Activated naive CD8-positive, alpha-beta T cell treated with anti-CD3 and anti-CD28 coated beads, Interleukin-2, amount 50 U/mL, for 24 hours (primary cell): ENCODE measurements at places on chromosomes 7 and 10.
A peak's percentile ranks its signal among the peaks of the same experiment; 100 is the strongest.

GRCh38 chr10:56258378-56258777 is 102.7 kb downstream of the ZWINT start:
- H3K4me3 ChIP-seq, result no peak overlapping the region
- H3K27me3 ChIP-seq, result no peaks in the 10 kb centered on the region
- no peaks in the 10 kb centered on the region for H3K36me3 ChIP-seq
- H3K27ac ChIP-seq, result no peak overlapping the region
- no peaks in the 10 kb centered on the region for H3K4me1 ChIP-seq
- DNase-seq, result no peak

DNA sequence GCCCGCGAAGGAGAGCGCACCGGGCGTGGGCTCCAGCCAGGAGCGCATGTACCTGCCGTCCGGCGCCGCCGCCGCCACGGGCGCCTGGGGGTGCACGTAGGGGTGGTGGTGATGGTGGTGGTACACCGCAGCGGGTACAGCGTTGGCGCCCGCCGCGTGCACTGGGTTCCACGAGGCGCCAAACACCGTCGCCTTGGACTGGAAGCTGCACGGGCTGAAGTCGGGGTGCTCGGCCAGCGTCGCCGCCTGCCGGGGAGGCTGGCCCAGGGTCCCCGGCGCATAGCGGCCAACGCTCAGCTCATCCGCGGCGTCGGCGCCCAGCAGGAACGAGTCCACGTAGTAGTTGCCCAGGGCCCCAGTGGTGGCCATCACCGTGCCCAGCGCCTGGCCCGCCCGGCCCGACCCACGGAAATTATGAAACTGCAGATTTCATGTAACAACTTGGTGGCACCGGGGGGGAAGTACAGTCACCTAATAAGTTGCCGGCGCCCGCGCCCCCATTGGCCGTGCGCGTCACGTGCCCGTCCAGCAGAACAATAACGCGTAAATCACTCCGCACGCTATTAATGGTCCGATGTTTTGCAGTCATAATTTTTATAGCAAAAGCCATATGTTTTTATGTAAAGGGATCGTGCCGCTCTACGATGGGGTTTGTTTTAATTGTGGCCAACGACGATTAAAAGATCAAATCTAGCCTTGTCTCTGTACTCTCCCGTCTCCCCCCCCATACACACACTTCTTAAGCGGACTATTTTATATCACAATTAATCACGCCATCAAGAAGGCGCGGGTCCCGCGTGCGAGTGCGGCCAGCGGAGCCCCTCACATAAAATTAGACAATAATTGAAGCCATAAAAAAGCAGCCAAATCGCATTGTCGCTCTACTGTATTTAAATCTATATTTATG is at the start of gene HOXA9:
TSS of gene HOXA9 (minus strand) at position 449 of the 907 bp plus-strand sequence. CDS start at position 369, 80 bp downstream.
- peaks cover 77% of the 10 kb centered on the region for H3K27me3 ChIP-seq
- H3K36me3 ChIP-seq, result no peaks in the 10 kb centered on the region
- peaks cover 22% of the 10 kb centered on the region for H3K4me1 ChIP-seq
- no peak for DNase-seq
- H3K4me3 ChIP-seq, result peak within 1 kb of the TSS; percentile 56

DNA sequence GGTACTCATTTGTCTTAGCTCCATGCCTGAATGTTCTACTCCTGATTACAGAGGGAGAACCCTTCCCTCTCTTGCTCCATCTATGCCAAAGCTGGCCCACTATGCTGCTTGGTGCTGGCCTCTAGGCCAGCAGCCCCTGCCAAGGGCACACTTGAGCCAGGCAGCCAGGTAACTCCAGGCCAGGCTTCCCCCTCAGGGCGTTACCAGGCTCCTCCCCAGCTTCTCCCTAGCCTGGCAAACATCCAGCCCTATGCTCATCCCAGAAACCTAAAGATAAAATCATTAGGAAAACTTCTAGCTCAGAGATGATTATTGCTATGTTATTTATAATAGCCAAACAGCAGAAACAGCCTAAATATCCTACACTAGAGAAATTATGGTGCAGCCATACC is 103.7 kb downstream of the KCNMA1 start:
- DNase-seq, result no peak
- H3K4me3 ChIP-seq, result no peak overlapping the region
- peaks cover 9% of the 10 kb centered on the region for H3K27me3 ChIP-seq
- H3K36me3 ChIP-seq, result no peaks in the 10 kb centered on the region
- no peaks in the 10 kb centered on the region for H3K4me1 ChIP-seq
- H3K27ac ChIP-seq, result no peak overlapping the region

- peak overlapping the region; percentile 85 for H3K27ac ChIP-seq
- DNase-seq, result peak; percentile 59
- peak overlapping the region; percentile 93 for H3K4me3 ChIP-seq
- H3K4me1 ChIP-seq, result peaks cover 47% of the 10 kb centered on the region
- H3K36me3 ChIP-seq, result no peaks in the 10 kb centered on the region
Measured at GRCh38 chr10:74824900-74825370, 1.5 kb upstream of the KAT6B start.

- DNase-seq, result no peak
- no peaks in the 10 kb centered on the region for H3K36me3 ChIP-seq
- no peaks in the 10 kb centered on the region for H3K4me1 ChIP-seq
- no peak overlapping the region for H3K4me3 ChIP-seq
- no peak overlapping the region for H3K27ac ChIP-seq
Measured at GRCh38 chr7:91198371-91198770, 65.9 kb upstream of the FZD1 start.

DNA sequence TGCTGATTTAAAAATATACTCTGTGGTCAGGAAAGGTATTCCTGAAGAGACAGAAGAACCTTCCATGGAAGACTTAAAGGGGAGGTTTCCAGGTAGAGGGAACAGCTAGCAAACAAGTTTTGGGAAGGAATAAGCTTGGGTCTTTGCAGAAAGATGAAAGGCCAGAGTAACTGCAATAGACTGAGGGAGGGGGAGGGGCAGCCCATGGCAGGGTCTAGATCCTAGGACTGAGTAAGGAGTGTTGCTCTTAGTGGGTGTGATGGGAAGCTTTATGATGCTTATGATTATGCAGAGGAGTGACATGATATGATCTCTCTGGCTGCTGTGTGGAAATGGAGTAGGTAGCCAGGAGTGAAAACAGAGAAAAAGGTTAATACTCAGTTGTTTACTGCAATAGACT is 90.0 kb upstream of the FEZF1 start:
- no peaks in the 10 kb centered on the region for H3K4me1 ChIP-seq
- H3K27ac ChIP-seq, result no peak overlapping the region

DNA sequence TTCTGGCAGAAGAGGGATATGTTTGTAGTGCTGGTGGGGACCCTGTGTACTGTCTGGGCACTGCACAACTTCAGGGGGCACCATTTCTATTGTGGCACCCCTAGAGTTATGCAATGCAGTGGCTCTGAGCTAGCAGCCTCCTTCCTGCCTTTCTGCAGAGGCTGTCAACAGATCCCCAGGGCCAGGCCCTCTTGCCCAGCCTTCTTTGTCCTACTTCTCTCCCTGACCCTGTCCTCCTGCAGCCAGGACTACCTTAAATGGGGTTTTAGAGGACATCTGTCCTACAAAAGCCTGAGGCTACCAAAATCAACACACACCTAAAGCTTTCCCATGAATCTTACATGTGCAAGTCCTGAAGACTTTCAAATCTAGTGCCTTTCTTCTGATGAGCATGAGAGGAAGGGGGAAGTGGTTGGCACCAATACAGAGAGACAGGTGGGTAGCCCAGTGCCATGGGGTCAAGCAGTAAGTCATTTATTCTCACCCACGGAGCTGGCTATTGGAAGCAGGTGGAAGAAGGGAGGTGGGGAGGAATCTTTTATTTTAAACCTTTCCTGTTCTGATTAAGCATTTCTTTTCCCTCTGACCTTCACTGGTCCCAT is 2.4 kb downstream of the SPOCK2 start:
- peaks cover 36% of the 10 kb centered on the region for H3K36me3 ChIP-seq
- peak overlapping the region; percentile 83 for H3K27ac ChIP-seq
- no peaks in the 10 kb centered on the region for H3K27me3 ChIP-seq
- peaks cover 75% of the 10 kb centered on the region for H3K4me1 ChIP-seq
- DNase-seq, result no peak

DNA sequence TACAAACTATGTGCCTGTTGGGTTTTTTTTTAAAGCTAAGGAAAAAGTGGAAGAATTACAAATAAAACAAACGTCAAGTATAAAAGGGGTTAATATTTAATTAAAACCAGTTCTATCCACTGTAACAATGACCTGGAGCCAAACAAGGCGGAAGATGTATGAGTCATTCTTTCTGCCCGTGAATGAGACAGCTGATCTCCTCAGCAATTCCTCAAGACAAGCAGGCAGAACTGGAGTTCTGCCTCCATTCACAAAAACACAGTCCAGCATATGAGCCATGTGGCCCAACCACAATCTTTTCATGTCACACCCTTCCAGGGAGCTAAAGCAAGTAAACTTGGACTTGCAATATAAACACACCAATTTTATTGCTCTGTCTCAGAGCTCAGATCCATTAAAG is 8.4 kb downstream of the ETV1 start:
- H3K27ac ChIP-seq, result no peak overlapping the region
- H3K4me3 ChIP-seq, result no peak overlapping the region
- H3K36me3 ChIP-seq, result no peaks in the 10 kb centered on the region
- peaks cover 9% of the 10 kb centered on the region for H3K4me1 ChIP-seq
- DNase-seq, result no peak
